ENCODE measurements at places on chromosomes 6 and 20.
A peak's percentile ranks its signal among the peaks of the same experiment; 100 is the strongest.

DNA sequence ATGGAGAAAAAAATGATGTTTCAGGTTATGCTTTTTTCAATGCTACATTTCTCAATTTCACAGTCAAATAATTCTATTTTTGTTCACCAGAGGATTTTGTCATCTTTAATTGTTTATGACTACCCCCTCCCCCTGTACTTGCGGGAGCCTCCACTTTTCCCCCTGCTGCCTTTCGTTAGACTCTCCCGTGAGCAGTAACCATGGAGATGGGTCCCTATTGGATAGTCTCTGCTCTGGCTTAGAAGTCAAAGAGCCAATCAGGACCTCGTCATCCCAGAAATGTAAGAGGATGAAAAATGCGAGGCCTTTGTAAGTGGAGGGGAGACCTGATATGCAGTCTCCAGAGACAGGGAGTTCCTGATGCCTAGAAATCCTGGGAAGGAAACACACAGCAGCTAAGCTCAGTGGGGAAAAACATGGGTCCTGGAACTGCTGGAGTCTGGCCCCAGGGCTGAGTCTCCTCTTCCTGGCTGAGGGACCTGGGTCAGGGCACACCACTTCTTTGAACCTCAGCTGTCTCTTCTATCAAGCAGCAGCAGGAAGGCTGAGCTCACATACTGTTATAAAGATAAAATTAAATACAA lies 298.7 kb downstream of the TSHZ2 start:
- no peaks in the 10 kb centered on the region for H3K27me3 ChIP-seq
- H3K27ac ChIP-seq = no peak overlapping the region
- H3K4me3 ChIP-seq = no peak overlapping the region

GRCh38 chr6:84912472-84913322 lies 148.3 kb upstream of the TBX18 start:
- no peaks in the 10 kb centered on the region for H3K4me1 ChIP-seq
- H3K27me3 ChIP-seq = no peaks in the 10 kb centered on the region
- no peak for DNase-seq
- H3K27ac ChIP-seq = no peak overlapping the region
- H3K36me3 ChIP-seq = no peaks in the 10 kb centered on the region

DNA sequence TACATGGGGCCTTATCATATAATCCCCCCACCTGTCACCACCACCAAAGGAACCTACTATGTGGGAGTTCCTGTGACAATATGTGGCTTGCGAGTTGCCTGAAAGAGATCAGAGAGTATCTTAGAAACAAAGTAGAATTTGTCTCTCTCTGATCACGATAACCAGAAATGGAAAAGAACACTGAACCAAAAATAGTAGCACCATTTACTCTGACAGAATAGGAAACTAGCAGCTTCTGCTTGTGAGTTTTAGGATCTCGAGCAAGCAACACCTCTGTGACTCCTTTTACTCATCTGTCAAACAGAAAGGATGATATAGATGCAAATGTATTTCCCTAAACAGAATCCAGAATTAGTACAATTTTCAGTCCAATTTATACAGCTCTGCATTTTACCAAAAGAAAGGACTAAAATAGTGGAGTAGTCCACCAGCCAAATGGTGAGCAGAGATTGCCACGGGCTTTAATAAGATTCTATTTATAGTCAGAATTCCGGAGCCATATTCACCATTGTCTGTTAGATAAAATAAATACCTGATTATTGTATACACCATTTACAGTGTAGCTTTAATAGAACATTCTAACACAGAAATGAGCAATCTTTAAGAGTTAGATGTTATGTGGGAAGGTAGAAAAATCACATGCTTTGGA lies 19.9 kb upstream of the STMND1 start:
- H3K27me3 ChIP-seq = no peaks in the 10 kb centered on the region
- no peak overlapping the region for H3K27ac ChIP-seq
- H3K4me3 ChIP-seq = no peak overlapping the region
- H3K36me3 ChIP-seq = no peaks in the 10 kb centered on the region
- no peaks in the 10 kb centered on the region for H3K4me1 ChIP-seq

- no peaks in the 10 kb centered on the region for H3K4me1 ChIP-seq
- H3K36me3 ChIP-seq = peaks cover 30% of the 10 kb centered on the region
- H3K27ac ChIP-seq = no peak overlapping the region
Observed at GRCh38 chr6:17892097-17892686, 95.2 kb downstream of the KIF13A start.

DNA sequence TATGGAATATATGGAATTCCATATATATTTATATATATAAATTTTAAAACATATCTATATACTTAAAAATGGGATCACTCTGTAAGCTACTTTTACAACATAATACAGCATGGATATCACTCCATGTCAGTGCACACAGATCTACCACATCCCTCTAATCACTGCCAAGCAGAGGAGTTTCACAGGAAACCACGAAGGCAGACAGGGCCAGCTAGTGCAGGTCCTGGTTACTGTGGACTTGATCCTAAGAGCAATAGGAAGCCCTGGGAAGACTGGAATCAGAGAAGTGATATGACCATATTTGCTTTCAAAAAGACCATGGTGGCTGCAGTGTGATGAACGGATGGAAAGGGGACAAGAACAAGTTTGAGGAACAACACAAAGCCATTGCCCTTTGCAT lies 40.0 kb upstream of the NRN1 start:
- no peaks in the 10 kb centered on the region for H3K4me1 ChIP-seq
- H3K4me3 ChIP-seq = no peak overlapping the region
- H3K27me3 ChIP-seq = no peaks in the 10 kb centered on the region
- no peaks in the 10 kb centered on the region for H3K36me3 ChIP-seq

DNA sequence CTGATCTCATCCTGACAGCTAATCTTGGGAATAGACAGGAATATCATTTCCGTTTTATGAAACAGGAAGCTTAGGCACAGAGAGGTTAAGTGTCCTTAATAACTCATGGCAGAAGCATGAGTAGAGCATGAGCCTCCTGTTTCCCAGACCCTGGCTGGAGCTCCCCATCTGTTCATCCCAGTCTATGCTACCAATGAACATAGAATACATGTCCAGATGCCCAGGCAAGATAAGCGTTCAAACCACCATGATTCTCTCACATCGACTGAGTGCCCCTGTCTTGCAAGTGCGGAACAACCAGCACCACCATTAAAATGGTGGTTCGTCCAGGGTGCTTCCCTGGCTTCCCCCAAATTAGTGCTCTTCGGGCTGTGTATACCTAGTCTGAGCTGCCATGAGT lies 217.1 kb downstream of the FARS2 start:
- no peaks in the 10 kb centered on the region for H3K4me1 ChIP-seq
- no peaks in the 10 kb centered on the region for H3K36me3 ChIP-seq
- no peaks in the 10 kb centered on the region for H3K27me3 ChIP-seq
- no peak overlapping the region for H3K4me3 ChIP-seq

- no peak overlapping the region for H3K27ac ChIP-seq
- H3K27me3 ChIP-seq = no peaks in the 10 kb centered on the region
- H3K4me3 ChIP-seq = no peak overlapping the region
- peaks cover 30% of the 10 kb centered on the region for H3K4me1 ChIP-seq
- H3K36me3 ChIP-seq = peaks cover 30% of the 10 kb centered on the region
Observed at GRCh38 chr6:41937472-41937860, 4.1 kb downstream of the CCND3 start.

- no peaks in the 10 kb centered on the region for H3K4me1 ChIP-seq
- H3K27me3 ChIP-seq = peaks cover 25% of the 10 kb centered on the region
- no peak overlapping the region for H3K4me3 ChIP-seq
- no peak for DNase-seq
Observed at GRCh38 chr20:2761885-2762284, 38.5 kb downstream of the CPXM1 start.

DNA sequence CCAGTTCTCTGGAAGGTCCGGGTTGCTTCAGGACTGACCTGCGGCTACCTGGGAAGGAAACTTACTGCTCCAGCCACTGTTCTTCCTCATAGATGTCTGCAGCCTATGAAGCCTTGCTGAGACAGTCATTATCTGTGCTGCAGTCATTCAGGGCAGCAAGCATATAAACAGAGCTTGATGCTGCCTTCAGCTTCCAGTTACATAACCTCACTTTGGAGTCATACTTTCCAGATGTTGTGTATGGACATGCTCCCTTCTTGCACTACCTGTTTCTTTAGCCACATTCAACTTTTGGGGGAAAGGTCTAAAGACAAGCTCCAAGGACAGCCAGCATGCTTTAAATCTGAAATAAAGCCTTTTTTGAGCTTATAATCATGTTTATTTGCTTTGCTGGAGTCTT lies 98.1 kb downstream of the SLC24A3 start:
- H3K27me3 ChIP-seq = no peaks in the 10 kb centered on the region
- peaks cover 18% of the 10 kb centered on the region for H3K4me1 ChIP-seq
- DNase-seq = no peak
- no peak overlapping the region for H3K4me3 ChIP-seq

DNA sequence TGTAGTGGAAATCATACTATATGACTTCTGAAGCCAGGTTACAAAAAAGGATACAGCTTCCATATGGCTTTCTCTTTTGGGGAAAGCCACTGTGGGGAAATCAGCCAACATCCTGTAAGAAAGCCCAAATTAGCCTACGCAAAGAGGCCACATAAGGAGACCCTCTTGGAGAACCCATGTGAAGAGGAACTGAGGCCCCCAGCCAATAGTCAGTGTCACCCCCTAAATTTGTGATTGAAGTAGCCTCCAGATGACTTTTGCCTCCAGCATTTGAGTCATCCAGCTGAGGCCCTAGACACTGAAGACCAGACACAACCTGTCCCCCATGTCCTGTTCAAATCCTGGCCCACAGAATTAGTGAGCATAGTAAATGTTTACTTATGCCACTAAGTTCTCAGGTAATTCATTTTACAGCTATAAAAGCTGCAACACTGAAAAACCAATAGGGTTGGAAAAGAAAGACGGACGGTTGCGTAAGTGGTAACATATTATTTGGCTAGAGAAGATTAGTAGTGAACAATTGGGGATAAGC lies 60.4 kb downstream of the HMGCLL1 start:
- no peak overlapping the region for H3K27ac ChIP-seq
- no peaks in the 10 kb centered on the region for H3K36me3 ChIP-seq
- H3K4me1 ChIP-seq = no peaks in the 10 kb centered on the region
- no peaks in the 10 kb centered on the region for H3K27me3 ChIP-seq

GRCh38 chr6:3876866-3877265 lies 27.7 kb downstream of the FAM50B start:
- H3K27ac ChIP-seq = no peak overlapping the region
- no peaks in the 10 kb centered on the region for H3K36me3 ChIP-seq
- peaks cover 3% of the 10 kb centered on the region for H3K27me3 ChIP-seq
- no peak overlapping the region for H3K4me3 ChIP-seq
- peaks cover 5% of the 10 kb centered on the region for H3K4me1 ChIP-seq

- H3K27ac ChIP-seq = no peak overlapping the region
- no peaks in the 10 kb centered on the region for H3K27me3 ChIP-seq
- no peak for DNase-seq
- H3K36me3 ChIP-seq = peaks cover 2% of the 10 kb centered on the region
Observed at GRCh38 chr6:151381722-151382121, 9.6 kb downstream of the ZBTB2 start.

DNA sequence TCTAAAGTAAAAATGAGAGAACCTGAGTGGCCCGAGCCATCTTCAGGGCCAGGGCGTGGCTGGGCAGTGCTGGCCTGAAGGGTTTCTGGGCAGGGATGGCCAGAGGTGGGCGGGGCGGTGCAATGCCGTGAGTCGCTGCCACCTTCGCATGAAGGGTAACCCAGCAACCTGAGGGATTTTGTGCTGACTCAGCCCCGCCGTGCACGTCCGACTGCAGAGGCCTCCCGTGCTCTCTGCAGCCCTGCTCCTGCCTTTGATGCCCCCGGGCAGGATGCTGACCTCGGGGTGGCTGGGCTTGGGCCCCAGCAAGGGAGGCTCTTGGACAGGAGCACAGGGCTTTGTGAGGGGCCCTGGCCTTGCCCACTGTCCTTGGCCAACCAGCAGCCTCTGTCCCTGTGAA lies 81.7 kb upstream of the GATA5 start:
- H3K4me1 ChIP-seq = no peaks in the 10 kb centered on the region
- no peaks in the 10 kb centered on the region for H3K36me3 ChIP-seq
- H3K27me3 ChIP-seq = peaks cover 82% of the 10 kb centered on the region
- no peak for DNase-seq
- H3K4me3 ChIP-seq = no peak overlapping the region
- no peak overlapping the region for H3K27ac ChIP-seq

- no peak overlapping the region for H3K4me3 ChIP-seq
- H3K36me3 ChIP-seq = no peaks in the 10 kb centered on the region
- no peaks in the 10 kb centered on the region for H3K27me3 ChIP-seq
Observed at GRCh38 chr6:20827798-20828197, 293.5 kb downstream of the CDKAL1 start.

DNA sequence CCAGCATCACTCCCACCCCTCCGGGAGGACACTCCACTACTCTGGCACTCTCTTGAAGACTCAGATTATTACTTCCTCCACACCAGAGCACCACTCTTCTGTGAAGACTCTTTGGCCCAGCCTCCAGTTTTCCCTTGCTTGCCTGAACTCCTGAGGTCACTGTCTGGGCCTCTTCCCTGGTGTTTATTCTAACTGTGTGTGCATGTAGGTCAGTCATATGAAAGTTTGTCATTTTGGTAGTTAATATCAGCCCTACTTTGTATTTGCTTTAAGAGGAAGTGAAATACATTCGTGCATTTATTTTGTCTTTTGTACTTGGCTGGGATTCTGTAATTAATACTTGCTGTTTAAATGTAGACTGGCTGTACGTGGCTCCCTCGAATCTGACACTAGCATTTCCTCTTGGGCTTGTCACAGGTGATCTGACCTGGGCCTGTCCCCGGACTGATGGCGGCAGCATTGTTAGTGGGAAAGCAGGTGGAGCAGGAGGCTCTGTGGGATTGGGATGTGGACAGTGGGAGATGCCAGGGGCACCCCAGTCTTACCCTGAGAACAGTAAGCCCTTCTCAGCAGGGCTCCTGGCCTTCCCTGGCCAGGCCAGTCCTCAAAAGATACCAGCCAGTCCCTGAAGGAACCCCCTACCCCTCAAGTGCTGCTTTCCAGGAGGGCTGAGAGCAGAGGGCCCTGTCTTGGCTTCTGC lies 350.5 kb downstream of the CDC5L start:
- H3K4me3 ChIP-seq = no peak overlapping the region
- H3K27me3 ChIP-seq = no peaks in the 10 kb centered on the region
- H3K27ac ChIP-seq = no peak overlapping the region

DNA sequence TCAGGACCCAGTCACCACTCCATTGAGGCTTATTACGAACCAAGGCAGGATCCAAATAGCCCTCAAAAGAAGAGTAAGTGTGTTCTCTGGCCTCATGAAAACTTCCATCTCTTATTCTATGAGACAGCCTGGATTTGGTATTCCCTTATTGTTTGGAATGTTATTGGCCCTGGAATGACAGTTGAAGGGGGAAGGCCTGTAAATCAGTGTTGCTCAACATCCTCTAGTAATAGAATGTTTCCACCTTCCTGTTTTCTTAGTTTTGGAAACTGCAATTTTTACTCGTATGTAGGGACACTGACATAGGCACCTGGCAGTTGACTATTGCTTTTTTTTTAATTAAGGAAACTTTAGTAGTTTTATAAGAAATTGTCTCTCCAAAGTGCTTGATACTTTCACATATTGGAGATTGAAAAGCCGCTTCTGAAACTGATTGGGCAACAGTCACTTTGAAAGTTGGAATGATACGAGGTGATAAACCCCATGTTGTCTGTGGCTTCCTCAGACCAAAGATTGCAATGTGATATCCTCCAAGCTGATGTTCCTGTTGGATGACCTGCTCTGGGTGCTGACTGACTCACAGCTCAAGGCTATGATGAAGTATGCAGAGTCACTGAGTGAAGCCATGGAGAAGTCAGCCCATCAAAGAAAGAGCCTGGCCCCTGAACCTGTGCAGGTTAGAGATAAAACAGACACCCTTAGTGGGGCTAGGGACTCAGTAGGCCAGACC lies 43.1 kb downstream of the BLTP3A start:
- peaks cover 9% of the 10 kb centered on the region for H3K4me1 ChIP-seq
- no peak for DNase-seq
- H3K36me3 ChIP-seq = peaks cover 4% of the 10 kb centered on the region
- H3K4me3 ChIP-seq = no peak overlapping the region

GRCh38 chr6:130365166-130366106 lies at the start of gene TMEM200A:
Gene TMEM200A (plus strand): TSS chr6:130366017. CDS start chr6:130440423, 74,406 bp downstream.
- peak within 1 kb of the TSS; percentile 74 for H3K27ac ChIP-seq
- H3K4me3 ChIP-seq = peak within 1 kb of the TSS; percentile 86
- DNase-seq = no peak
- no peaks in the 10 kb centered on the region for H3K27me3 ChIP-seq
- no peaks in the 10 kb centered on the region for H3K36me3 ChIP-seq

All from keratinocyte (primary cell).